ENCODE measurements at places on chromosomes 5 and 9.

GRCh38 chr5:172336264-172336663 is 52.7 kb upstream of the UBTD2 start:
- no peak for DNase-seq

DNA sequence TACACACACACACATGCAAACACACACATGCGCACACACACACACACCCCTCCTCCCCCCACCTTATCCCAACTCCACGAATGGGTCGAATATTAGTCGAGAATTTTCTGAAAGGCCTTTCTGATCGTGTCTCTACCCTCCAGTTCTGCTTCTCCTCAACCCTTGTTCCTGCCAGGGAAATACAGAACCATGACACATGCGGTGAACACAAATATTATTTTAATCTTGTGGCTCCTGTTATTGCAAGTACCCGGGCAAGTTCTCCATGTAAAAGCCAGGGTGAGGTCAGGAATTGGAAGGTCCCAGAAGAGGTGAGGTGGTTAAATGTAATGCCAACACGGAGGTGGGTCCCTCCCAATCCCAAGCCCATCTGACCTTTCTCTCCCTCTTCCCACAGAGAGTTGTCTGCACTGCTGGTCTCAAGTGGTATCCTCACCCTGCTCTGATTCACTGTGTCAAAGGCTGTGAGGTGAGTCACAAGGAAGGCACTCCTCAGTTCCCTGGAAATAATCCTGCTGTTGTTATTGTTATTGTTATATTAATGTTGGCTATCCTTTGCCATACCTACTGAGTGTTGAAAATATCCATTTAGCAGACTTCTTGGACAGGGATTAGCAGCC is 223.7 kb downstream of the PAPPA start:
- DNase-seq = no peak

- DNase-seq = no peak
Observed at GRCh38 chr9:99039505-99040182, 65.3 kb upstream of the TGFBR1 start.

GRCh38 chr5:140571105-140571504 is 6.5 kb downstream of the SLC35A4 start:
- no peak for DNase-seq

GRCh38 chr5:38414348-38414747 is 142.1 kb downstream of the LIFR start:
- no peak for DNase-seq

- peak; percentile 60 for DNase-seq
Observed at GRCh38 chr5:80141147-80141671, 106.1 kb downstream of the THBS4 start.

DNA sequence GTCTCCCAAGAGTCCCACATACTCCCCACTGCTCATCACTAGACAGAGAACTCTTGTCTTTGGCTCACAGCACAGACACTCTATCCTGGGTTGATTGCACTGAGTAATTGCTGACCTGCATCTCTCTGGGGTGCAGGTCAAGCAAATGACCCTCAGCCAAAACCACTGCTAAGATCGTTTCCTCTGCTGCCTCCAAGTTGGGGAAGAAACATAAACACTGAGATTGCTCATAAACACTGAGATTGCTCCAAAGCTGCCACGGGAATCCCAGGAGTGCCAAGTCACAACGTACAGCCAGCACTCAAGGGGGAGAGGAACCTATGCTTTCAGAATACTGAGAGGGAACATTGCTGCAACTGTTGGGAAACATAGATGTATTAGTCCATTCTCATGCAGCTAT is 1402.1 kb upstream of the ACO1 start:
- no peak for DNase-seq

DNA sequence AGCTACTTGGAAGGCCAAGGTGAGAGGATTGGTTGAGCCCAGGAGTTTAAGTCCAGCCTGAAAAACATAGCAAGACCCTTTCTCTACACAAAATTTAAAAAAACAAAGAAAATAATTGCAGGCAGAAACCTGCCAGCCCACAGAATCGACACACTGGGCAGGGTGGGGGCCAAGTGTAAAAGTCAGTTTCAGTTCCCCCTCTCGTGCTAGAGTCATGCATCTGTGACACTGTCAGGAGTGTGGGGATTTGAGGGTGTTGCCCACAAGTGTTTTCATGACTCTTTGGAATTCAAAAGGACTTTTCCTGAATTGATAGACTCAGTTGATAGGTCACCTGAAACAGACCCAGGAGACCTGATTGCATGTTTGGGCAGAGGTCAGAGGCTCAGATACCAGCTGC is 47.6 kb downstream of the PRRC2B start:
- DNase-seq = no peak

- peak; percentile 39 for DNase-seq
Observed at GRCh38 chr9:114031948-114032840, 45.9 kb downstream of the AMBP start.

GRCh38 chr5:111574311-111574710 is 62.0 kb upstream of the STARD4 start:
- DNase-seq = no peak

GRCh38 chr5:1255081-1255561 is 29.9 kb downstream of the SLC6A18 start:
- DNase-seq = no peak

DNA sequence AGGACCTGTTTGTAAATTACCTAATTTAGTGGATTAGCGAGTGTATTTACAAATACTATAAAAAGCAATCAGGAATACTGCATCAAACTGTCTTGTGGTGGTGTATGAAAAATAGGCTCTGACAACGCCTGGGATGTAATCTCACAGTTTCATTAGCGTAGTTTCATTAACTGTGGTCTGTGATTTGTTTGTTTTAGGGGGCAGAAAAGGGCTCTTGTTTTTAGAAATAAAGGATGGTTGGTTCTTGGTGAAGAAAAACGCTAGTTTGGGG is 1.4 kb downstream of the SLC44A1 start:
- DNase-seq = no peak

DNA sequence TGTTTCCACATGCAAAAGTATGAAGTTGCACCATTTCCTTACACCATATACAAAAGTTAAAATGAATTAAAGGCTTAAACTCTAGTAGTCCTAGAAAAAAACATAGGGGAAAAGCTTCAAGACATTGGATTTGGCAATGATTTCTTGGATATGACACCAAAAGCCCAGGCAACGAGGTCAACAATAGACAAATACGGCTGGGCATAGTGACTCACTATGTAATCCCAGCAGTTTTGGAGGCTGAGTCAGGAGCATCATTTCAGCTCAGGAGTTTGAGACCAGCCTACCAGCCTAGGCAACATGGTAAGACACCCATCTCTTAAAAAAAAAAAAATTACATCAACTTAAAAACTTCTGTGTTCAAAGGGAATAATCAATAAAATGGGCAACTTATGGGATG is 30.9 kb upstream of the SREK1 start:
- no peak for DNase-seq

DNA sequence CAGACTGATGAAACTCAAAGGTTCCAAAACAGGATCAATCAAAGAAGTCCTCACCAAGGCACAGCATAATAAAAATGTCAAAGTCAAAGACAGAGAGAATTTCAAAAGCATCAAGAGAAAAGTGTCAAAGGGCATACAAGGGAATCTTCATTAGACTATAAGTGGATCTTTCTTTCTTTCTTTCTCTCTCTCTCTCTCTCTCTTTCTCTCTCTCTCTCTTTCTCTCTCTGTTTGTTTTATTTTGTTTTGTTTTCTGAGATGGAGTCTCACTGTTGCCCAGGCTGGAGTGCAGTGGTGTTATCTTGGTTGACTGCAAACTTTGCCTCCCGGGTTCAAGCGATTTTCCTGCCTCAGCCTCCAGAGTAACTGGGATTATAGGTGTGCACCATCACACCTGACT is 148.3 kb upstream of the CD180 start:
- no peak for DNase-seq

DNA sequence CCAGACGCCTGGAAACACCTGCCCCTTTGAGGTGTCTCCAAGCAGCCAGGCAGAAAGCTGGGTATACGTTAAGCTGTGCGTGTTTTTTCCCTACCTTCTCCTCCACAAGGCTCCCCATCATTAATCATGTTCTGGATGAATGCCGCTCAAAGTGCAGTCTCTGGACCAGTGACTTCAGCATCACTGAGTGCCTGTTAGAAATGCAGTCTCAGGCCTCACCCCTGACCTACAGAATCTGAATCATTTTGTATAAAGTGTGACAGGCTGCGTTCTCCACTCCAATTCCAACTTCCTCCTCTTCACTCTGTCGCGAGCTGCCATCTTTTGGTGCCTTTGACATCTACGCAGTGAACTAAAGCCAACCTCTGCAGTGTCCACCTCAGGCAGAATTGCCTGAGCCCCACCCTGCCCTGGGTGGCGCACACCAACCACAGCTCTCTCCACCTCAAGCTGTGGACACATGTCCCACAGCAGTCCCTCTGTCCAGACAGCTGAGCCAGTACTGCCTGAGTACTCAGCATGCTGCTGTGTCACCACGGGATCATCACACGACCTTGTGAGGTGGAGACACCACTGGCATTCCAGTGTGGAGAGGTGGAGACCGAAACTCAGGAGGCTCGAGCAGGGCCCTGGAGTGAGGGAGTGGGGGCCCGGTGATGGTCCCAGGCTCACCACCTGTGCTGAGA is 14.2 kb downstream of the PTPN3 start:
- DNase-seq = no peak

GRCh38 chr9:134036130-134036529 is 10.8 kb downstream of the BRD3OS start:
- no peak for DNase-seq

DNA sequence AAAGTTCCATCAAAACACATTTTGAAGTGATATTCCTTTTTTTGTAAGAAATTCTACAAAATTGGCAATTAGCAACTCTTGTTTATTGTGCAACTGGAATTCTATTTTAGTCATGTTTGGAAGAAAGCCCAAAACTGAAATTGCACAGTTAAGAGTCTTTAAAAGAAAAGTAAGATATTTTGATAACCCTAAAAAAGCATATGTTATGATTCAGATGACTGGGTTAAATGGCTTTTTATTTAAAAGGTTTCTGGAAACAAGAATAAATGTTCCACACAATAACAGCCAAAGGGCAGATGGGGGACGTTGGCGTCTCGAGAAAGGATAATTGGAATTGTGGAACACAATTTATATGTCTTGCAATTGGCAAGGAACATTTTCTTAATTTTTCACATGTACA is 275.2 kb downstream of the CDH9 start:
- DNase-seq = no peak

- no peak for DNase-seq
Observed at GRCh38 chr5:163172540-163173338, 264.7 kb upstream of the CCNG1 start.

GRCh38 chr5:116142495-116142894 is 57.7 kb downstream of the COMMD10 start:
- no peak for DNase-seq

- DNase-seq = no peak
Observed at GRCh38 chr5:60209146-60209840, 315.8 kb upstream of the PDE4D start.

DNA sequence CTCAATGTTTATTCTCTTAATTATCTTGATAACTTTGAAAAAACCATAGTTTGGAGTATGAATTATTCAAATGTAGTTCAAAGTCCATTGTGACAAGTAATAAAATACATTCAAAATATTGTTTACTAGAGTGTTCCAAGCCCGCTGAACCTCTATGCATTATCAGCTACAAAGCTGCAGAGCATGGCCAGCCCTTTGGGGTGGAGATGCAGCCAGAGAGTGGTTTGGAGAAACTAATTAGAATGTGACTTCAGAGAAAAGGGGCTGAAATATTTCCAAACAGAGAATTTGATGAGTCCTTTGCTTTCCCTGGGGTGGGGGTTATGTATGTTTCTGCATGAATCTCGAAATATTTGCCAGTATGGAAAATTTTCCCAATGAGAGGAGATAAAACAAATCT is 211.3 kb downstream of the NTRK2 start:
- DNase-seq = no peak

- DNase-seq = no peak
Observed at GRCh38 chr5:42621242-42621641, 135.4 kb upstream of the CCDC152 start.

DNA sequence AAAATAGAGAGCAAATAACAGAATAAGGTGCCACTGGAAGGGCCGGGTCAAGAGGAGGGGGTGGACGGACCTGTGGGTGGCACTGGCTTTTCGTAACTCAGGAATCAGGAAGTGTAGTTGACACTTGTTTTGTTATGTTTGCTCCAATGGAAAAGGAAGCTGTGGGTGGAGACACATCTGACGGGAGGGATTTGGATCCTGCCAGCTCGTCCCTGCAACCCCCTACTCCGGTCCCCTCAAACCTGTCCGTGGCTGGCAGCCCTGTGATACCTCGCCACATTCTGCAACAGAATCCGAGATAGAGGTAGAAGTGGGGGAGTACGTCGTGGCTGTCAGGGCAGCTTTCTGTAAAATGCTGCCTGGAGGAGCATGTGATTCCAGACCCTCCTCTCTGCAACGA is 104.2 kb upstream of the IER5L start:
- DNase-seq = no peak

DNA sequence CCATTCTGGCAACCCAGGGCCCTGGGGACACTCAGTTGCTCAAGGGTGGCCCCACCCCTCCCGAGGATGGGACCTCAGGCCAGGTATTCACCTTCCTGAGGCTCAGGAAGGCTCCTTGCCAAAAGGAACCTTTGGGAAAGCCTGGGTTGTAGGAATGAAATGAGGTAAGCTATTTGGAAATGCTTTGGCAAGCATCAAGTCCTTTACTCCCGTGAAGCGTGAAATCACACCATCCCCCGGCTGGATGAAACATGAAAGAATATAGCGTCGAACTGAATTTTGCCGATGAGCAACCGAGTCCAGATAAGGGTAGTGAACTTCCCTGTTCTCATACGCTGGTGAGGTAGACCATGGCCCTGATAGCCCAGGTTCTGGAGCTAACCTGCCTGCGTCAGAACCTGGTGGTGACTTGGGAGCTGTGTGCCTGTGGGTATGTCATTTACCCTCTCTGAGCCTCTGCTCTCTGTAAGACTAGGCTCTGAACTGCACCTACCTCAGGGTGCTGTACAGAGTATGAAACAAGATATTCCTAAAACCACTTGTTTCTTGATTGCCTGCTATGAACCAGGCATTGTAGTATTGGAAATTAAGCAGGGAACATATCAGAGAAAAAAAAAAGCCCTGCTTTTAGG is 105.3 kb upstream of the BOD1 start:
- DNase-seq = no peak

GRCh38 chr5:37735649-37736347 is 104.0 kb downstream of the GDNF start:
- no peak for DNase-seq

DNA sequence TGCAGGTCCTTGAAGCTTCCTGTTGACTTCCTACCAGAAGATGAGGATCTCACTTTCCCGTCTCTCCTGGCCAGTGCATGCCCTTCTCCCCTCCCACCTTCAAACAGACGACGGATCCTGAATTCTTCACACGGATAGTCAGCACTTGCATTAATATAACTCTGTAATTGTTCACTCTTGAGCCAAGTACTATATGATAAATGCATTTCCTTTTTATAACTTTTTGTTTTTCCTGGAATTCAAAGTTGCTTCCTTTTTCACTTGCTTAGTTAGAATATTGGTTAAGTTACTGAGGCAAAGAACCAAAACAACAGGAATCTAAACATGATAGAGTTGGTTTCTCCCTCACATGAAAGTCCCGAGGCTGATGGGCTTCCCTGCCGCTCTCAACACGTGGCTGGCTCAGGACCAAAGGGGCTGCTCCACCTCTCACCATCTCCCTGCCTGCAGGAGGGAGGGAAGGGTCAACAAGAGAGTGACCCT is 20.2 kb upstream of the EGFL7 start:
- DNase-seq = no peak

Data from glutamatergic neuron (in vitro differentiated cells).